Hepatocyte (in vitro differentiated cells): ENCODE measurements at places on chromosomes 6 and 20. TPM values are rescaled to one million over a fixed set of nuclear protein-coding genes. Genes with fewer than 3 reads are reported as not detected.

NR2E1 gene
- total RNA-seq, result not detected in 2 replicates

TRAPPC3L gene
- 0.40 TPM in 1 of 2 replicates, not detected in the other for total RNA-seq

COL11A2 gene
- total RNA-seq, result 2.5 and 3.0 TPM in 2 replicates

POM121L2 gene
- 0.04 TPM in 1 of 2 replicates, not detected in the other for total RNA-seq

MYB gene
- total RNA-seq, result 0.17 and 0.48 TPM in 2 replicates

SIRPB1 gene
- 0.12 and 0.97 TPM in 2 replicates for total RNA-seq

L3MBTL1 gene
- 6.2 and 7.9 TPM in 2 replicates for total RNA-seq

PHACTR1 gene
- 2.8 and 4.3 TPM in 2 replicates for total RNA-seq

FAM217A gene
- total RNA-seq, result not detected in 2 replicates

FAM209B gene
- total RNA-seq, result not detected in 2 replicates

AVP gene
- total RNA-seq, result 0.67 TPM in 1 of 2 replicates, not detected in the other

RGS17 gene
- total RNA-seq, result 0.24 and 0.97 TPM in 2 replicates

TUBB gene
- total RNA-seq, result 460 and 470 TPM in 2 replicates

- H3K27ac ChIP-seq, result no peak overlapping the region
- no peaks in the 10 kb centered on the region for H3K27me3 ChIP-seq
- H3K36me3 ChIP-seq, result no peaks in the 10 kb centered on the region
- no peak overlapping the region for H3K4me3 ChIP-seq
- no peak for DNase-seq
Measured at GRCh38 chr20:8658103-8658502, 410.8 kb upstream of the PLCB4 start.

DNA sequence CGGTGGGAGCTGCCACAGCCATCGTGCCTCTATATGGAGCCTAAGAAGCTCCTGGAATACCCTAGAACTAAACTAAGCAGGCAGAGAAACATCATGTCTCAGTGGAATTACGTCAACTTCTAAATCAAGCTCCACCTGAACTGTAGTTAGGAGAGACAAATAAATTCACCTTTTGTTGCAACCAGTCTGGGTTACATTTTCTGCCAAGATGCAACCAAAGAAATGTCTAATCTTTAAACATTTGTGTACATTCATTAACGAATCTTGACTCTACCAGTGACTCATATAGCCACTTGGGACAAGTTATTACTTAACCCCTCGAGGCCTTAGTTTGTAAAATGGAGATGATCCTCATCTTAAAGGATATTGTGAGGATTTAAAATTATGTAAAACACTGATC lies 8.9 kb downstream of the PTPRK start:
- no peaks in the 10 kb centered on the region for H3K36me3 ChIP-seq
- H3K4me1 ChIP-seq, result peaks cover 34% of the 10 kb centered on the region
- H3K4me3 ChIP-seq, result no peak overlapping the region
- peak overlapping the region; percentile 87 for H3K27ac ChIP-seq

DNA sequence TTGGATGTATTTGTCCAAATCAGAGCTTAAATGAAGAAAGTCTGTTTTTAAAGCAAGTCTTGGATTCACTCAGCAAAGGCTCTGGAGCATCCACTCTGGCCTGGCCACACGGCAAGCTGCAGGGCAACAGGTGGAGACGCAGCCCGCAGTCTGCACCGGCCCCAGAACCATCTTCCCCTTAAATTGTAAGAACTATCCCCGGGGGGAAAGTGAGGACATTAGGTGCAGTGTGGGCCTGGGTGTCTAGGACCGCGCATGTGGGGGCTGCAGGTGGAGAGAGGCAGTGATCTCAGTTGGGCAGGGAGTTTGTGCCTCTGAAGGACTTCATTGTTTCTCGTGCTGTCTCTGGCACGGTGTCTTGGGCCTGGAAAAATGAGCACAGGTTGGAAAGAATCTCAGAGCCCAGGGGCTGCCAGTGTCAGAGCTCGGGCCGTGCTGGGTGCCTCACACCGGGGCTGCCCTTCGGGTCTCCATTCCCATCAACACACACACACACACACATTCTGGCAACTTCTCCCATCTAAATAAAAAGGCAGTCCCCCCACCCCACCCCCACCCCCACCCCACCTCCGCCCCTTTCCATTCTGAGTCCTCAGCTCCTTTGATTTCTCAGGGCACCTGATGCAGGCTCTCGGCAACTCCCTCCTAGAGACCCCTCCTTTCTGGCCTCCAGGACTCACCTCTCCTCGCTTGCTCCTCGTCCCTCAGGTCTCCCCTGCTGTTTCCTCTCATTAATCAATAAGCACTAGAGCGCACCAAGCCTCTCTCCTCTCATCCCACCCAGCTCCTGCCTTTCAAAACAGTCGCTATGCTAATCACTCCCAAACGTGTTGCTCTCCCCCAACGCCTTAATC lies 48.4 kb downstream of the FOXF2 start:
- no peak overlapping the region for H3K4me3 ChIP-seq
- H3K36me3 ChIP-seq, result no peaks in the 10 kb centered on the region
- no peak overlapping the region for H3K27ac ChIP-seq
- no peak for DNase-seq

DNA sequence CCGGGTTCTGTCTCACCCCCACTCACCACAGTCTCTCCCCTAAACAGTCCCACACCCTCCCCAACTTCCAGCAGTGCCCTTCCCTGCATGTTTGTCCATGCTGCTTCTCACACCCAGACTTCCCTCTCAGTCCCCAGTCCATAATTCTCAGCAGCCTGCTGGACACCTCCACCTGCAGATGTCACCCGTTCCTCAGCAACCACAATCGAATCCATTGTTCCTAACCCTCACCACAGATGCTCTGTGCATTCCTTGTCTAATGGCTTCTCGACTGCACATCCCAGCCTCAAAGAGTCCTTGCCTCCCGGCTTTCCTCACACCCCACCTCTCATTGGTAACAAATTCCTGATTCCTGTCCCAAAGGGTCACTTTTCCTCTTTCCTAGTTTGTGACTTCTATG lies 55.6 kb downstream of the GOPC start:
- no peak overlapping the region for H3K4me3 ChIP-seq
- no peaks in the 10 kb centered on the region for H3K27me3 ChIP-seq
- no peak for DNase-seq
- H3K27ac ChIP-seq, result no peak overlapping the region
- H3K4me1 ChIP-seq, result peaks cover 25% of the 10 kb centered on the region
- no peaks in the 10 kb centered on the region for H3K36me3 ChIP-seq

- peak overlapping the region; percentile 81 for H3K27ac ChIP-seq
- peaks cover 20% of the 10 kb centered on the region for H3K4me1 ChIP-seq
- peak; percentile 69 for DNase-seq
- H3K4me3 ChIP-seq, result no peak overlapping the region
Measured at GRCh38 chr6:167760979-167761793, 65.5 kb upstream of the AFDN start.

DNA sequence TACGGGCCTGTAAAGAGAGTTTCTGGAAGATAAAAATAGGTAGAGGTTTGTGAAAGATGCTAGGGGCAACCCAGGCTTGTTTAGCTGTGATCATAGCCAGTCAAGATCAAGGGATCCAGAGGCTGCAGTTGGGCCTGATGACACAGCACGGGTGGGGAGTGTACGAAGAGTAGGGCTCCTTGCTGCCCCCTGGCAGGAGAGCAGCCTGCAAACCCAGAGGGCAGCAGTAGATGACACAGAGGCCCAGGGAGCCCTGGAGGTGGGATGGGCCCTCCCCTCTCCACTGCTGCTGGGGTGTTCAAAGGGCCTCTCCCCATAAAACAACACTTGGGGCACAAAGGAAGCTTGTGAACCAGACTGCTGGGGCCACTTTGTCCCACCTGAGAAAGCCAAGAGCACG lies 47.2 kb downstream of the VEGFA start:
- no peak overlapping the region for H3K27ac ChIP-seq
- no peak overlapping the region for H3K4me3 ChIP-seq
- peak; percentile 75 for DNase-seq
- no peaks in the 10 kb centered on the region for H3K27me3 ChIP-seq

- H3K36me3 ChIP-seq, result no peaks in the 10 kb centered on the region
- no peaks in the 10 kb centered on the region for H3K27me3 ChIP-seq
- no peak overlapping the region for H3K27ac ChIP-seq
- H3K4me1 ChIP-seq, result no peaks in the 10 kb centered on the region
- DNase-seq, result no peak
- H3K4me3 ChIP-seq, result no peak overlapping the region
Measured at GRCh38 chr6:134896910-134897309, 53.0 kb downstream of the ALDH8A1 start.

GRCh38 chr6:35601331-35602132 lies 87.2 kb downstream of the FKBP5 start:
- H3K27ac ChIP-seq, result peak overlapping the region; percentile 70
- peaks cover 41% of the 10 kb centered on the region for H3K4me1 ChIP-seq
- H3K27me3 ChIP-seq, result no peaks in the 10 kb centered on the region
- peak; percentile 47 for DNase-seq

DNA sequence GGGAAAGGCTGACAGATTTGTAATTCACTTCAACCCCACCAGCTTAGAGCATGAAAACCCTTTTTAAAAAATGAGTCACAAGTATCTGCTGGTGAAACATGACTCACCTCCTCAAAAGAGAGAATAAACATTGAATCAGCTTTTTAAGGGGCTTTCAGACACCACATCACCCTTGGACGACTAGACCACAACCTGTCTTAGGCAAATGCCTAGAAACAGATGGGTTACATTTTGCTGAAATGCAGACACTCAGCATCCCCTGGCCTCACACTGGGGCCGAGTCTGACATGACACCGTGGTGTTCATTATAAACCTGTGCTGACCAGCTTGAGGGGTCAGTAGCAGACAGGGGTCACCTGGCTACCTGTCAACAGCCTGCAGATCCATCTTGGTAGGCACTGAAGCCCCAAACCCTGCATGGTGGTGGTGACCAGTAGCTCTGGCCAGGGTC lies 175.3 kb upstream of the CST7 start:
- H3K4me1 ChIP-seq, result no peaks in the 10 kb centered on the region
- H3K27me3 ChIP-seq, result no peaks in the 10 kb centered on the region
- no peak overlapping the region for H3K4me3 ChIP-seq
- H3K36me3 ChIP-seq, result no peaks in the 10 kb centered on the region
- no peak overlapping the region for H3K27ac ChIP-seq

DNA sequence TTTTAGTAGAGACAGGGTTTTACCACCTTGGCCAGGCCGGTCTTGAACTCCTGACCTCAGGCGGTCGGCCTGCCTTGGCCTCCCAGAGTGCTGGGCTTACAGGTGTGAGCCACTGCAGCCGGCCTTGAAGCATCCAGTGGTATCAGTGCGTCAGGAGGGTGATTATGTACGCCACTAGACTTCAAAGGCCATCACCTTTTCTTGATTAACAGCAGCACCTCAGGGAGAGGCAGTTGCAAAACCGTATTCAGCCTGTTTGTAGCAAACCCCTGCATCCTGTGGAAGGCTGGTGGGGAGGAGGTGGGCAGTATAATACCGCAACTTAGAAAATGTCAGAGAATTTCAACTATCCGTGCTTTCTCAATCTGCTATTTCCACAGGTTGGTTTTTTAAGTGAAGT lies 27.3 kb upstream of the SHLD1 start:
- no peak overlapping the region for H3K27ac ChIP-seq
- H3K36me3 ChIP-seq, result no peaks in the 10 kb centered on the region
- no peak overlapping the region for H3K4me3 ChIP-seq

- peak overlapping the region; percentile 33 for H3K27ac ChIP-seq
- no peaks in the 10 kb centered on the region for H3K4me1 ChIP-seq
- H3K27me3 ChIP-seq, result no peaks in the 10 kb centered on the region
- H3K36me3 ChIP-seq, result no peaks in the 10 kb centered on the region
Measured at GRCh38 chr6:96104910-96105309, 89.1 kb downstream of the FUT9 start.

DNA sequence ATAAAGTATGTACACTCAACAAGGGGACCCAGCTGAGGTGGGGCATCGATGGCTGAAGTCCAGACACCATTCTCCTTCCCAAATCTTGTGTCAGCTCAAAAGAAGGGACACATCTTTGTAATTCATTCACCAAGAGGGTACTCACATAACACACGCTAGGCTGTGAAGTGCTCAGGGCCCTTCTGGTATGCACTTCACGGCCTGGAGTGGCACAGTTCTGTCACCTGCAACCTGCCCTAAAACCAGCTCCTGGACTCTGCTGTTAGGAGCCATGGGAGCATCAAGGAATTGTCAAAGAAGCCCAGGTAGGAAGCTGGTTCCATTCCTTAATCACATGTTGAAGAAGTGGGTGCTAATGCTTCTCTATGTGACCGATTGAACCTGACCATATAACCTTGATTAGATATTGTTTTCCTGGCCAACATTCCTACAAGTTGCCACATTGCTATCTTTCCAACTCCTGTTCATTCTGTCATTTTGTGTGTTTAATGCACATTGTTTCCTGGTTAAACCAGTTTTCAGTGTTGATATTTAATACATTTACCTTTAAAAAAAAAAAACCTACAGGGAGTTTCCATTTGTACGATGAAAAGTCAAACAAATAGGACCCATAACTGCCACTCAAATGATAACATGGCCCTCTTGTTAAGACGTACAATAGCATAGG lies 127.3 kb downstream of the TNFRSF21 start:
- peaks cover 19% of the 10 kb centered on the region for H3K4me1 ChIP-seq
- H3K27ac ChIP-seq, result peak overlapping the region; percentile 76
- H3K4me3 ChIP-seq, result no peak overlapping the region
- no peaks in the 10 kb centered on the region for H3K36me3 ChIP-seq
- H3K27me3 ChIP-seq, result no peaks in the 10 kb centered on the region

- H3K4me3 ChIP-seq, result no peak overlapping the region
- DNase-seq, result no peak
- no peaks in the 10 kb centered on the region for H3K36me3 ChIP-seq
- peaks cover 9% of the 10 kb centered on the region for H3K4me1 ChIP-seq
Measured at GRCh38 chr6:42791706-42792320, 10.0 kb downstream of the BICRAL start.

DNA sequence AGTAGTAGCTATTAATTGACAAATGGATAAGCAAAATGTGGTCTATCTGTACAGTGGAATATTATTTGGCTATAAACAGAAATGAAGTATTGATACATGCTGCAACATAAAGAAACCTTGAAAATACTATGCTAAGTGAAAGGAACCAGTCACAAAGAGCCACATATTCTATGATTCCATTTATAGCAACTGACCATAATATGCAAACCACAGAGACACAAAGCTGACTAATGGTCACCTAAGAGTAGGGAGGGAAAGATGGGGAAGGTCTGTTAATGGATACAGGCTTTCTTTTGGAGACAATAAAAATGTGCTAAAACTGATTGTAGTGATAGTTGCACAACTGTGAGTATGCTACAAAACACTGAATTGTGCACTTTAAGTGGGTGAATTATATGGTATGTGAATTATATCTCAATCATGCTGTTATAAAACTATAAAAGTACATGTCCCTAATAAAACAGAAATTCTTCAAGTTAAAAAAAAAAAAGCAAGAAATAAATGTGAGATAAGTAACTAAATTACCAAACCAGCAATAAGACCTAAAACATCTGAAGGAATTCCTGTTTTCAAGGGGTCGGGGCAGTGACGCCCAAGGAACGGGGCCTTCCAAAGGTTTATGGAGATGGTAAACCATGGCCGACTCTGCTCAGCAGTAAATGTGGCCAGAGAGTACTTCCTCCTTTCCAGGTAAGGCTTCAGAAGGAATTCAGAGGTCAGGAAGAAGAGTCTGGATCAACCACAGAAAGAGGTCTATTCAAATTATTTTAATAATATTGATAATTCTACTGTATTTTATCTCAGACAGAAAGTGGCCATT lies 75.4 kb downstream of the ARHGAP18 start:
- DNase-seq, result no peak
- no peak overlapping the region for H3K27ac ChIP-seq
- no peaks in the 10 kb centered on the region for H3K36me3 ChIP-seq
- H3K4me3 ChIP-seq, result no peak overlapping the region

GRCh38 chr20:63611646-63612045 lies 15.3 kb downstream of the GMEB2 start:
- no peaks in the 10 kb centered on the region for H3K36me3 ChIP-seq
- no peaks in the 10 kb centered on the region for H3K4me1 ChIP-seq
- no peak overlapping the region for H3K27ac ChIP-seq
- H3K27me3 ChIP-seq, result no peaks in the 10 kb centered on the region
- H3K4me3 ChIP-seq, result no peak overlapping the region
- no peak for DNase-seq

GRCh38 chr6:169778646-169779045 lies 27.2 kb downstream of the ERMARD start:
- no peaks in the 10 kb centered on the region for H3K27me3 ChIP-seq
- H3K36me3 ChIP-seq, result no peaks in the 10 kb centered on the region
- H3K4me1 ChIP-seq, result no peaks in the 10 kb centered on the region
- H3K4me3 ChIP-seq, result no peak overlapping the region
- no peak for DNase-seq
